ENCODE measurements at places on chromosomes 4 and X.

DNA sequence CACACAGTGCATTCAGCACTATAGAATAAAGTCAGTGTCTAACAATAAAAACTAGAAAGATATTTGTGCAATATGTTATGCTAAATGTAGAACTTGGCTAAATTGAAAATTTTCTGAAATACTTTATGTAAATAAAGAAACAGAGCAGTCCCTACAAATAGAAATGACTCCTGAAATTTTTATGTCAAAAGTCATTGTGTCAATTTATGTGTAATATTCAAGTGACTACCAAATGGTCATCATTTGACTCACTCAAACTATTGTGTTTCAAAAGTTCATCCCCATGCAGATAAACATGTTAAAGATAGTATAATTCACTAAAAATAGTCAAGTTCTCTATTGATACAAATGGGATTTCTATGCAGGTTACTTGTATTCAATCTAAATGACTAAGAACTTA lies 17.9 kb downstream of the LRBA start:
- no peak for DNase-seq

GRCh38 chr4:183788308-183788905 lies 116.7 kb upstream of the STOX2 start:
- no peak for DNase-seq

GRCh38 chr4:172253409-172253808 lies 440.2 kb downstream of the GALNTL6 start:
- no peak for DNase-seq

DNA sequence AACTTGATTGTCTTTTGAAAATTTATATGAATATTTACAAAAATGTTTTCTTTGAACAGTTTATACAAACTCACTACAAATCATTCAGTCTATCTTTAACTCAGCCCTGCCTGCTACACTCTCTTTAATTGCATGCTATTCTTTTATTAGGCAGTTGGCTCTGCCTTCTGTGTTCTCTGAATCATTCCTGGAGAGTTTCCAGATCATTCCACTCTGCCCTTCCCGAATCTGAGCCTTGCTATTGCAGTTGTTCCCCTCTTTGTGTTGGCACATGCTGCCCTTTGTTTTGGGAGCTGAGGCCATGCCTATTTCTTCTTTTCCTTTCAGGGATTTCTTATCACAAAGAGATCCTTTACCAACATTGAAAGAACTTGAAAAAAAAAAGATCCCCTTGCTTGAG lies 8.7 kb upstream of the TECRL start:
- no peak for DNase-seq

DNA sequence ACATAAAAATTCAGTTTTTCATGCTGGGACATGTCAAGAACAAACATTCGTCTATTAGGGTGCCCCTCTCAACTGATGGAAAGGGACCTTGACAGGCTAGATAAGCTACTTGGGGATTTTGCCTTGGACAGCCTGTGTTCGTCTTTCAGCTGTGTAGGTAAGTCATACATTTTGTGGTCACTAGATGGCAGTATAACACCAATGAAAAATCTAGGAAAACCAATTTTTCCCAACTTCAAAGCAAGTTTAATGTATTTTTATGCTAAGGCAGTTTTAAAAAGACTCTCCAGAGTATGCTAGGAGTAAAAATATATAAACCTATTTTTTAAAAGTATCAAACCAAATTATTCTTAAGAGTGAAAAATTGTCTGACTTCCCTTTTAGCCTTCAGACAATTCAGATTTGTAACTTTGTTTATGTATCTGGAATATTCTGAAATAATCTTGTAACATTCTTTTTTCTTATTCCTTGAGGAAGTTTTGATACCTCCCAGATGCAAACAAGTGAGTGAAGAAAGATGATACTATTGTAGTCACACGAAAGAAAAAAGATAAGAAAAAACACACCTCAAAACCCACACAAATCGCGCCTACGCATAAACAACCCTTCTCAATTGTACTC lies 158.3 kb downstream of the CPE start:
- peak; percentile 30 for DNase-seq

DNA sequence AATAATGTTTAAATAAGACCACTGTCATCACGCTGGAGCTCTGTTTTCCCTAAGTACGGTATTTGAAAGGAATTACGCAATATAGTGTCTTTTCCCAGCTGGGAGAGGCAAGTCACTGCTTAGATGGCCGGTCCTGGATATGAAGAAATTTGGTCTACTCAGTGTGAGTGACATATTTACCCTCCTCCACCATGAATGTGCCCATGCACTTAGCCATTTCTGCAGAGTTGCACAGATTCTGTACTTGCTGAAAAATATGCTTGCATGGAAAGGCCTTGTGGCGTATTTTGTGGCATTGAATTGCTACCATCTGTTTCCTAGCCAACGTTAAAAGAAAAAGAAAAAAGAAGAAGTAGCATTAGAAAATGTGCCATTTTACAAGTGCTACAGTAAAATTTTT lies 73.1 kb downstream of the ADGRL3 start:
- DNase-seq = no peak

DNA sequence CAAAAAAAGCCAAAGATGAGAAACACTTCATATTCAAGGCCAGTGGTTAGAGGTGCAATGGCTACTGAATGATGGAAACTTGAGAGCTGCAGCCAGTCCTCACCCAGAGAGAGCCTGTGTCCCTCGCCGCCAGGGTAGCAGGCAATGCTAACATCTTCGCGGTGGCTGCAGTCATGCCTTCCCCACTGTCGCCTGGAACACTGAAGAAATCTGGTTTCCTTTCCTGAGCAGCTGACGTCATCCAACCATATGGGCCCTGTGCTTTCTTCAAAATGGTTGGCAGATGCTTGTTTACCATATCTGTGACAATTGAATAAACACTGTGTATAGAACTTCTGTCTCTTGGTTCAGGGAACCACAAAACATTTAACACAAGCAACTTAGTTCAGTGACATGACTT lies 39.7 kb downstream of the PRSS12 start:
- DNase-seq = no peak

- DNase-seq = no peak
Observed at GRCh38 chr4:167028976-167029375, 205.3 kb downstream of the SPOCK3 start.

GRCh38 chr4:1215141-1216075 lies 33.5 kb downstream of the CTBP1 start:
- DNase-seq = no peak

DNA sequence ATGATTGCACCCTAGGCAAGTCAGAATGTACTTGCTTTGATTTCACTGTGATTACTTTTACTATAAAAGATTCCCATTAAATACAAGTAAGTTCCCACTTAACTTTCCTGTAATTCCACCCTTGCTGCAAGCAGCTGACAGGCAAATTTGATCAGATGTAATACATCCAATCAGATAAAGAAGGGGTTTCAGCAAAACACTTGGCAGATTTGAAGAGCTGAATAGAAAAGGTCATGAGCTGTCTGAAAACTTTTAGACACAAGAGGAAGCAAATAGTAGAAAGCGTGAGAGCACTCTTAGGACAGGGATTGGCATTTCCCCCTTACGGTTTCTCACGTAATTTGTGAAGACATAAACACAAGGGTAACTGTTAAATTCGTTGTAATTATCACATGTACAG lies 22.8 kb downstream of the HSD17B13 start:
- DNase-seq = no peak

DNA sequence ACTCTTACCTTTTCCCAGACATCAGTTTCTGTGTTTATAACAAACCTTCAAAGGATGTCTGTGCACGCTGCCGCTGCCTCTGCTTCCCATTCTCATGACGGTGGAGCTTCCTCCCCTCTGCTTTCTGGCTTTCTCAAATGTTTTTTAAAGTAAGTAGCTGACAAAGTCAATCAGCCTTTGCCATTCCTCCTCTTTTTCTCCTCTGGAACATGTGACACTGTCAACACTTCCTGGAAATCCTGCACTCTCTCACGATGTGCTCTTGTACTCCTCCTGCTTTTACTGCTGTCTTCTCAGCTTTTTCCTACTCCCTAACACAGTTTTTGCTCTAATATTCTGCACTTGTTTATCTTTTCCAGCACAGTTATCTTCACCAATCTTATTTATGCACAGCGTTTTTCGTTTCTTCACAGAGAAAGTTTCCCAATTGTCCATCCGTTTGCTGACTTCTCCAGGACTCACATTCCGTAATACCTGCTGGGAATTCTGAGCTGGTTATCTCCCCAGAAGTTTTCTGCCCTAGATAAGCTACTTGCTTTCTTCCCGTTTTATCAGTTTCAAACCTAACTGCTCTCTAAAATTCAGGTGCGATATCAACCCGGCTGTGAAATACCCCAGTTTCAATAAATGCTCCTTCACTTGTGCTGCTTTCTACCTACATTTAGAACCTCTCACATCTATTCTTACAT lies 465.6 kb upstream of the AGA start:
- no peak for DNase-seq

- no peak for DNase-seq
Observed at GRCh38 chrX:24026432-24026831, 554 bp downstream of the KLHL15 start.

- DNase-seq = peak; percentile 62
Observed at GRCh38 chrX:129961180-129962083, 21.0 kb upstream of the BCORL1 start.

DNA sequence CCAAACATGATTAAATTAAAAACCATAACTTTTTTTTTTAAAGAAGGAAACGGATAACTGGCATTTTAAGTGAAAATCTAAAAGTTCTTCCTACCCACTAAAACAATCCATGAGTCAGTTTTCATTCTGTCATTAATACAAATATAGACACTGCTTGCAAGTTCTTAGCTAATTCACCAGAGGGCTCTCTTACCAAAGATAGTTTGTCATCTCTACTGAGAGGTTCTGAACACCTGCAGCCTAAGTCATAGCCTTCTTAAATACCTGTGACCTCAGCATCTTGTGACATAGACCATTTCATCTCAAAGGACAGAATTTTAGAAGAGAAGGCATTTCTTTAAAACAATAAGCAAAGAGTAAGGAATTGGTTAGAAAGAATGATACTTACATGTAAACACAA lies 65.3 kb upstream of the FAM120C start:
- DNase-seq = peak; percentile 22

DNA sequence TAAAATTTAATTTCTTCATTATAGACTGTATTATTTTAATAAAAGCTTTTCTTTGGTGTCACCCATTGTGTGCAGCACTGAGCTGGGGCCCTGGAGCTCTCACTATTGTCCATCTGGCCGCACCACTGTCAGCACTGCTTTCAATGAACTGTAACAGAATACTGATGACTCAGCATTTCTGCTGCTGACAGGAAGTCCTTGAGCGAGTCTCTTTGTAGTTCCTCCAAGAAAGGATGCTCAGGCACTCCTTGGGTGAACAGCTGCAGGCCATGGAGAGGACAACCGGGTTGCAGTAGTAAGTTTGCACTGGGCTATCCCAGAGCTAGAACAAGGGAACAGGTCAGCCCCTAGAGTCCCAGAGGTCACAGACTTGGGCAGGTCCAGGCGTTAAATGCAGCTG lies 81.6 kb downstream of the SORBS2 start:
- DNase-seq = no peak

DNA sequence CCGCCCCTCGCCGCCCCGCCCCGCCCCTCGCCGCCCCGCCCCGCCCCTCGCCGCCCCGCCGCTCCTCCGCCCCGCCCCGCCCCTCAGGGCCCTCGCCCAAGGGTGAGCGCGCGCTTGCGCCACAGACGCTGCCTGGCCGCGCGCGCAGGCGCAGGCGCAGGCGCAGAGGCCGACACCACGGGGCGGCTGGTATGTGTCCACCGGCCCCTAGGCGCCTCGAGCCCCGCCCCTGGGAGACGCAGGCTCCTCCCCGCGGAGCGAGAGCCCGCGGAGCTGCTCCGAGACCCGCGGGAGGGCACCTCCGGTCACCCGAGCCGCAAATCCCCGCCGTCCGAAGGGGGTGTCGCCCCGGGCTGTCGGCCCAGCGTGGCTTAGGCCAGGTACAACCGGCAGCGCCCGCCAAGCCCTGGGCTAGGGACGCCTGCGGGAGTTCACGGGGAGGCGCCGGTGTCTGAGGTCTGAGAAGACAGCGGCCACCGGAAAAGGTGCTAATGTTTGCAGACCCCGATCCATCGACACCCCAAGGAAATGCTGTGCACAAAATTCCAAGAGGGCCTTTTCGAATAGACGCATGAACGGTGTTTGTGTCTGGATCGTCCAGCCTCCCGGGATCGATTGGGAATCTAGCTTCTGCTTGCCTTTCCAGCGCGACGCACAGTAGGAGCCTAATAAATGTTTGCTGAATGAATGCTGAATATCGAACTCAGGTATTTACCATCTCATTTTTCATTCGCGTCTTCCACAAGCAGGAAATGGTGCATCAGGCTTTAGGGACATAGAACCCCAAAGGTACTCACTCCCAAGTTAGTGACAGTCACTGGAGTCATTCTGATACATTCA lies 473 bp upstream of the CCNQ start:
- DNase-seq = peak; percentile 87

DNA sequence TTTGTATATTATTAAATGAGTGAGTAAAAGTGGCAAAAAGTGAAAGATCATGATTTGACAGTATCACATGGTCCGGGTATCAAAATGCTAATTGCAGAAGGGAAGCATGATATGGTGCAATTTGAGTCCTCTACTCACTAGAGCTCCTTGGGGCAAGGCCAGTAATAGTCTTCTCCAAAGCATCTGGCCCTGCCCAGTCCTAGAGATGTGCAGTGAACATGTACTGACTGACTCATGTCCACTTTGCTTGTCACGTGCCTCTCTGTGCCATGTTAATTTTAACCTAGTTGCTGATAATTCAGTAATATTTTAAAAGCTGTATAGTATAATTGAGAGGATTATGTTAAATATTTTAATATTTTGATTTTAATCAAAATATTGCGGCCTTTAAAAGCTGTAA lies 54.6 kb upstream of the TENM3 start:
- no peak for DNase-seq

GRCh38 chrX:136182414-136182813 lies 35.1 kb downstream of the FHL1 start:
- no peak for DNase-seq

GRCh38 chrX:134551376-134552048 lies 91.5 kb downstream of the HPRT1 start:
- no peak for DNase-seq

GRCh38 chr4:100386270-100386669 lies 131.6 kb downstream of the EMCN start:
- DNase-seq = no peak

DNA sequence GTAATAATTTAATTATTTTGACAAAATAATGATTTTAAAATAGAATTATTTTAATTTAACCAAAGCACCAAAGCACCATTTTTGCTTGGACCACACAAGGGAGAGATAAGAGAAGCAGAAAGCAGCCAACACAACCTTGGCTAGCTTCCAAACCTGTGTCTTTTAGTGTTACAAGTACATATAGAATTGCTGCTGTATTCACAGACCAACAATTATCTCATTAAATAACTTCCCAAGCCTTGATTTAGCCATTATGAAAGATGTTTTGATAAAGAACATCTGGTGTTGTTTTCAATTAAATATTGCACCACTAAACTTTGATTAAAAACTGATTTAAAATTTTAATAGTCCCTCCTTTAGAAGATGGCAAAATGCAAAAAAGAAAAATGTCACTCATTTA lies 14.0 kb upstream of the IGFBP7 start:
- DNase-seq = no peak

DNA sequence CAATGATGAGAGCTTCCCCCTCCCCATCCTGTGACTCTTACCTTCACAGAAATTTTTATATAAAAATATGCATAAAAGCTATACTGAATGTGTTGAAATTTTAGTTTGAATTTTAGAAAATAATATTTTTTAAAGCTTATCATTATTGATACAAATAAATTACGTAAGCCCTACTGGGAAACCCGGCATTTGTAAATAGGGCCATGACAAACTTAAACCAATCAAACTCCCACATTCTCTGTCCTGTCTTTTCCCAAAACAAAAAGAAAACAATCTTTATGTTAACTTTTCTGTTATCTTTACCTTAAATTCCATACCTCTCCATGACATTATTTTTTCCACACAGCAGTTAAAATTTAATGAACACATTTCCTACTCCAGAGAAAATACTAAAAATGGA lies 2.6 kb downstream of the CNOT6L start:
- DNase-seq = no peak
